ENCODE measurements at places on chromosomes 3 and 15.

DNA sequence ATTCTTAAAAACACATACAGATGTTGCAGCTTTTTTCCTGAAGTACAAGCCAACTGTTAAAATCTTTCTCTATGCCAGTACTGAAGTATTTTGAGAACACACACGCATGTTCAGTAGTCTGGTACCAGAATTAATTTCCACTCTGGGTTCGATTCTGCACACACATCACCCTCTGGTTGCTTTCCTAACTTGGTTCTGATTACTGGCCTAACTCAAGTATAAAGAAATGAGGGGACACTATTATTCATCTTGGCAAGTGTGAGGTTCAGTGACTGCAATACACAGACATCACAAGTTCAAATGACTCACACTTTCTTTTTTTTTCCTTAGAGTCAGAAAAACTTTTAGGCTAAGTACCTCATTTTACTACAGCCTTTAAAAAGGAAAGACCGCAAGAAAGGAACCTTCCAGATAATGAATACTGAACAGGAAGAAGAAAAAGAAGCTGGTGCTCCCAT lies 37.4 kb upstream of the LDHAL6B start:
- DNase-seq, result no peak

DNA sequence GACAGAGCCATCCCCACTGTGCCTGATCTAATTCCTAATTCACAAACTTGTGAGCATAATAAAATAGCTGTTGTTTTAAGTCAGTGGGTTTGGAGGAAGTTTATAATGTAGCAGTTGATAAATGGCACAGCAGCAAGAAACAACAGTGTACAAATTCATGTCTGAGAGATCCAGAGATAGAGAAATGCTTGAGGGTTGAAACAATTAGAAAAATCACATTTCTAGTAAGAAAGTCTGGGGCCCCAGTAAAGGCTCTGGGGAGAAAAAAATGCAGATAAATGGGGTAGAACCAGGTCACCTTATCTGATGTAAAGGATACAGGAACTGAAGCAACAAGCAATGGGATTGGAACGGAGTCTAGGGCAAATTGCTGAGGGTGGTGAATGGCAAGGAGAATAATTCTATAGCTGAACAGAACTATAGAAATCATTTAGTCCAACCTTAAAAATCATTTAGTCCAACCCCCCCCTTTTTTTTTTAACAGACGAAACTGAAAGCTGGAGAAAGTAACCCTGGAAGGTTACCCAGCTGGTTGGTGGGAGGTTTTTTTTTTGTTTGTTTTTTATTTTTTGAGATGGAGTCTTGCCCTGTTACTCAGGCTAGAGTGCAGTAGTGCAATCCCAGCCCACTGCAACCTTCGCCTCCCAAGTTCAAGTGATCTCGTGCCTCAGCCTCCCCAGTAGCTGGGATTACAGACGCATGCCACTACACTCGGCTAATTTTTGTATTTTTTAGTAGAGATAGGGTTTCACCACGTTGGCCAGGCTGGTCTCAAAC lies 14.3 kb upstream of the SHQ1 start:
- no peak for DNase-seq

GRCh38 chr3:100042166-100042981 lies 71.9 kb downstream of the FILIP1L start:
- no peak for DNase-seq

DNA sequence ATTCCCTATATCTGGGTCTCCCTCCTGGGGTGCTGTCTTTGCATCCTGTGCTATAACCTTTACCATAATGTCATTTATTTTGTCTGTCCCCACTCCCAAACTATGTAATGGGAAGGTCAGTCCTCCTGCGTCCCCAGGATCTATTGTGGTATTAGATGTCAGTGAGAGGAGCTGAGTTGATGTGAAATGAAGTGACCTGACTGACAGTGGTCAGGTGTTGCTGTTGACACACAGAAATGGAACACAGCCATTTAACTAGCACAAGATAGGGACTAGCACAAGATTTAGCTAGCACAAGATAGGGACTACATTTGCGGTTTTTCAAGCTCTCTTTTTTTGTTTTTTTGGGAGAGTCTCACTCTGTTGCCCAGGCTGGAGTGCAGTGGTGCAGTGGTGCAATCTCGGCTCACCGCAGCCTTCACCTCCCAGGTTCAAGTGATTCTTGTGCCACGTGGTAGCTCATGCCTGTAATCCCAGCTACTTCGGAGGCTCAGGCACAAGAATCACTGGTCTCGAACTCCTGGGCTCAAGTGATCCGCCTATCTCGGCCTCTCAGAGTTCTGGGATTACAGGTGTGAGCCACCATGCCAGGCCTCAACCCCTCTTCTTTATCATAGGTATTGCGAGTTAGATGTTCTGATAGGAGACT lies 5.2 kb downstream of the NGRN start:
- no peak for DNase-seq

DNA sequence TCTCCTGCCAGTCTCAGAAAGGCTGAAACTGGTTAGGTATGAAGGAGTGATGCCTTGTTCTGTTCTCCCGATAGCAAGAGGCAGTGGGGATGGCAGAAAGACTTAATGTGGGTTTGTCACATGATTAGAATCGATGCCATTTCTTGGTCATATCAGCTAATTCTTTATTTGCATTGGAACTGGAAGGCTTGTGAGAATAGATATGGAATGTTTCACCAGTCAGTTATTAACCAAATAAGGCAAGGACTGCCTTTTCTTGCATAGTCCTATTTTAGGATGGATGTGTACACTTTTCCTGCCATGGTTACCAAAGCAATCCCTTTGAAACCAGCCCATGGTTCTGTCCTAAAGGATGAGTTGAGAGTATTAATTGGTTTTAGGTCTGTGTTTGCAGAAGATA lies 33.7 kb downstream of the FILIP1L start:
- DNase-seq, result no peak

DNA sequence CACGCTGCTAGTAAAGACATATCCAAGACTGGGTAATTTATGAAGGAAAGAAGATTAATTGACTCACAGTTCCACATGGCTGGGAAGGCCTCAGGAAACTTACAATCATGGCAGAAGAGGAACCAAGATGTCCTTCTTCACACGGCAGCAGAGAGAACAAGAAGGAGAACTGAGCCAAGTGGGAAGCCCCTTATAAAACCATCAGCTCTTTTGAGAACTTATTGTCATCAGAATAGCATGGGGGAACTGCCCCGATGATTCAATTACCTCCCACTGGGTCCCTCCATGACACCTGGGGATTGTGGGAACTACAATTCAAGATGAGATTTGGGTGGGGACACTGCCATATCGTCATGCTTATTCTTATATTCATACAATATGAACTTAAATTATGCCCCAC lies 49.0 kb downstream of the DUT start:
- DNase-seq, result no peak

DNA sequence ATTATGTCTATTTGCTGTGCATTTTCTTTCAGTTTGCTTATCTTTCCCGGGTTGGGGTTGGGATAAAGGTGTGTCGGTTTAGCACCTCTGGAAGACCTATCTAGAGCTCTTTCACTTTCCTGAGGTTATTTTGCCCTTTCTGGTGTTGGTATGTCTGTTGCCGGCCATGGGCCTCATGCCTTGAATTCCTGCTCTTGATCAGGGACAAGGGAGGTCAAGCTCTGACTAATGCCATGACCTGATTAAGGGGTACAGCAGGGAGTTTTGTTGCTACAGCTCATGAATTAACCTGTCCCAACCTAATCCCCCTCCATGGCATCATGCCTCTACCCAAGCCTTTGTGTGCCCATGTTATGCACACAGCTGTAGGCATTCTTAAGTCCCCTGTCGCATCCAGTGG lies 70.5 kb upstream of the GOLGA6B start:
- no peak for DNase-seq

DNA sequence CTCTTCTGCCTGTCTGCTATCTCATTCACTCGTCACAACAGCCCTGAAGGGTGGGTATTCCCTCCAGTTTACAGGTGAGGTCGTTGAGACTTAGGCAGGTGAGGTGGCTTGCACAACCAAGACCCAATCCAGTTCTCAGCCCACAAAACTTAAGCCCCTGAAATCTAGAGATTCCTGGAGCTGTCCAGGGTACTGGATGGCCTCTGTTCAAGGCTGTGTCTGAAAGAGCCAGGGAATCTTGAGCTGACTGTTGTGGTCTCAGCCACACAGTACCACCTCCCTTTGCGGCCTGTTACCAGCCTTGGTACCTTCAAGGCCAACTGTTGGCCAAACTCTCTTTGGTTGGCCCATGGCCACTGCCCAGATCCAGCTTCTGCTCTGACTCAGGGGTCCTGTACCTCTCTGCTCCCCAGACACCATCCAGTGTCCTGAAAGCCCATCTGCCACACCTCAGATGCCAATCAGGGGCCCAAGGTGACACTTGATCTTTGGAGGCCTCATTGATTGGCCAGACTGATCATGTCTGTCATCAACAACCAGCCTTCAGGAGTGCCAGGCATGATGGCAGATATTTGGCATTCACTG lies 10.9 kb upstream of the FAM107A start:
- DNase-seq, result no peak

DNA sequence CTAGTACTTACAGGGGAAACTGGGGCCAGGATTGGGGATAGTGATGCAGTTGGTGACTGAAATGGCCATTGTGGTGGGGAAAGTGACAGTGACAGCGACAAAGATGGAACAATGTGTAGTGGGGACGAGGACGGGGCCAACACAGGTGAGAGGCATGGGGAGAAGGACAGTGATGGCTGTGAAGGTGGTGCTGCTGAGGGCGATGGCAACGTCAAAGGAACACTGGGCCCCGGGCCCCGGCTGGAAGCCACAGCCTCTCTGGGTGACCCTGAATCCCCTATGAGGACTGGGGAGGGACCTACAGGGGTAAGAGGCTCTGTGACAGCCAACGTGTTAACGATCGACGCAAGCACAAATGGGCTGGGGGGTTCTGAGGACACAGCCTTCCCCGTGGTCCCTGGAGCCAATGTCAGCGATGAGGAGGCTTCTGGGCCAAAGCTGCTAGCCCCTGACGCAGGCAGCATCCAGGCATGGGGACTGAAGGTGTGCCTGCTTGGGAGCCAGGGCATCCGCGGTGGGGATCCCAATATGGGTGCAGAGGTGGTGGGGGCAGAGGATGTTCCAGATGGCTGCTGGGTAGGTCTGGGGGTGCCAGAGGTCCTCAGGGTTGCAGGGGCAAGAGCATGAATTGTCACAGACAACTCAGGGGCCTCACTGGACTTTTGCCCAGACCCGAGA lies 25.2 kb upstream of the GOLGA6C start:
- DNase-seq, result no peak

GRCh38 chr3:72432246-72432645 lies 416.0 kb downstream of the SHQ1 start:
- DNase-seq, result no peak

GRCh38 chr15:68385240-68385561 lies 46.8 kb downstream of the ITGA11 start:
- no peak for DNase-seq

GRCh38 chr3:190435618-190436017 lies 14.1 kb downstream of the TMEM207 start:
- no peak for DNase-seq

DNA sequence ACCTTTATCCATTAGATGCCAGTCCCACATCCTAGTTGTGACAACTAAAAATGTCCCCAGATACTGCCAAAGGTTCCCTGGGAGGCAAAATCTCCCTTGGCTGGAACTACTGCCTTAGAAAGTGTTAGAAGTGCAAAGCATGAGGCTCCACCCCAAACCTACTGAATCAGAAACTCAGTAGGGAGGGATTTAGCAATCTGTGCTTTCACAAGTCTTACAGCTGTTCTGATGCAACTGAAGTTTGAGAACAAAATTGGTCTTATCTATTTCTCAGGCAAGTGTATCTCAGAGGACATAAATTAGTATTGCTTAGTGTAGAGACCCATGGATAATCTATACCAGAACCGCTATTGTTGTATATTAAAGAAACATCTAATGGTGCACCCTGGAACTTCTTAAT lies 70.2 kb downstream of the CLDN1 start:
- no peak for DNase-seq
